ENCODE measurements at places on chromosomes 13 and 19.

DNA sequence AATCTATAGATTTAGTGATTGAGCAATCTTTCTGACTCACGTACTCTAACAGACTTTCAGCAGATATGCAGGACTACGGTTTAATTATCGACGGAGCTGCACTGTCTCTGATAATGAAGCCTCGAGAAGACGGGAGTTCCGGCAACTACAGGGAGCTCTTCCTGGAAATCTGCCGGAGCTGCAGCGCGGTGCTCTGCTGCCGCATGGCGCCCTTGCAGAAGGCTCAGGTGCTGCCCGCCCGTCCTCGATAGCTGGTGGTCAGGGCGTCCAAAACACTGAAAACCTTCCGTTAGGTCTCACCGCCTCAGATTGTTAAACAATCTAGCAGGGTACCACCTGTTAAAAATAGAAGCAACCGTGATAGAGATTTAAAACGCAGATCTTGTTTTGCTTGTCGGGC, 113.2 kb upstream of the MCF2L start:
- DNase-seq, result no peak

DNA sequence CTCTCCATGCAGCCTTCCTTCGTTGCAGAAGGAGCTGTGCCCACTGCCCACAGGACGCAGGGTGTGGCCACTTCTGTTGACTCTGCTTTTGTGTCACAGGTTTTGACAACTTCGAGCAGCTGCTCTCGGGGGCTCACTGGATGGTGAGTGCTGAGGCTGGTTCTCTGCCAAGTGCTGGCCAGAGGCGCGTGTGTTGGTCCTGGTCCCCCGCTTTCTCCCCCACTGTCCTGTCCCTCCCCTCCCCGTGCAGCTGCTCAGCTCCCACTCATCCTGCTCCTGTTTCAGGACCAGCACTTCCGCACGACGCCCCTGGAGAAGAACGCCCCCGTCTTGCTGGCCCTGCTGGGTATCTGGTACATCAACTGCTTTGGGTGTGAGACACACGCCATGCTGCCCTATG, 10.6 kb upstream of the PDCD2L start:
- DNase-seq, result no peak

GRCh38 chr13:66751691-66752090, 478.4 kb downstream of the PCDH9 start:
- no peak for DNase-seq

- no peak for DNase-seq
Measured at GRCh38 chr13:93959796-93960533, 519.5 kb downstream of the DCT start.

- DNase-seq, result no peak
Measured at GRCh38 chr13:88103824-88104223, 432.7 kb downstream of the SLITRK5 start.

DNA sequence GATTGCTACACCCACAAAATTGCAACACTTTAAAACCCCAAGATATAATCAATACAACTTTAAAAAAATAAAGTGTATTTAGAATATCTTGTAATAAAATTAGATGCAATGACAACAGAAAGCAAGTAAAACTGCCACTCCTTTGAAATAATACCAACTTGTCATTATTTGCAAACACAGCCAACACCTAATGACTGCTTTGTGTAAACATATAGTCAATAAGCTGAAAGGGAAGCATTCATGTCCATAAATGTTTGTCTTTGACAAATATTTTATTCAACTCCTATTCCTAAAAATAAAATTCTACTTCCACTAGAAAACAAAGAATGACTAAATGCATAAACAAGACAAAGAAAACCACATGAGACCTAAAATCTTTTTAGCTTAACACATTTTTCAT, 6.6 kb downstream of the SMAD9 start:
- no peak for DNase-seq

GRCh38 chr13:25920277-25920676, 131.5 kb downstream of the SHISA2 start:
- DNase-seq, result no peak

GRCh38 chr13:79904581-79904980, 423.6 kb downstream of the NDFIP2 start:
- no peak for DNase-seq

GRCh38 chr19:33998739-33999345, 173.5 kb upstream of the LSM14A start:
- no peak for DNase-seq

- DNase-seq, result no peak
Measured at GRCh38 chr19:3499738-3500428, 591 bp downstream of the DOHH start.

DNA sequence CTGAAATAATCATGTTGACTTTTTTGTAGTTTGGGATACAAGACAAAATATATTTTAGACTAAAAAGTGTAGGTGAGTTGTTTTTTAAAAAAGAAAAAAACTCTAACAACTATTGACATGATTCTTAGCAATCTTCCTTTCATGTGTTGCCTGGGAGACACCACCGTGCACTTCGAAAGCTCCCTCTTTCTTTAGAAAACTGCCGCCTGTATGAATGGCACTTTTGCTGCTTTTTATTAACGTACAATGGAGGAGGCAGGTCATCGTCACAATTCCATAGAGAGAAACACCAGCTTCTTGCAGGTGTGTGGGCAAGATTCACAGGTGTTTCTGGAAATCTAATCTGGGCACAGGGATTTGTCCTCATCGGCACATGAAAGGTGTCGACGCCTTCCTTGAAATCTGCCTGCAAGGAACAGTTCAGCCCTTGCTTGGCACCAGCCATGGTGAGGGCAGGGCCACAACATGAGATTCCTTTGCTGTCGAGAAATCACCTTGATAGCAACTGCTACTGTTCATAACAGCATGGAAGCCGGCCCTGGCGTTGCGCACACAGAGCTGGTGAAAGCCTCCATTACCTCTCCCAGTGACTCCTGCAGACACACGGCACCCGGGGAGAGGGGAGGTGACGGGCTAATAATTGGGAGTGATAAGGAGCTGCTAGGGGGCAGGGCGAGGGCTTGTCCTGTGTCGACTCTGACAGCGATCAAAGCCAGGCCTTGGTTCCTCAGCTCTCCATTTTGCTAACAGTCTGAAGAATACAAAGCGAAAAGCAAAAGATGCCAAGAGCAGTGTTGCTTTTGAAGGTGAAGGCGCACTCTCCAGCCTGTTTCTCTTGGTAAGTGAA, 66.5 kb downstream of the EFNB2 start:
- no peak for DNase-seq

- DNase-seq, result no peak
Measured at GRCh38 chr13:21344662-21345176, 114.4 kb downstream of the ZDHHC20 start.

GRCh38 chr19:2960120-2960519, 15.3 kb upstream of the ZNF77 start:
- no peak for DNase-seq

GRCh38 chr13:99867535-99868257, 103.9 kb downstream of the ZIC5 start:
- DNase-seq, result no peak

DNA sequence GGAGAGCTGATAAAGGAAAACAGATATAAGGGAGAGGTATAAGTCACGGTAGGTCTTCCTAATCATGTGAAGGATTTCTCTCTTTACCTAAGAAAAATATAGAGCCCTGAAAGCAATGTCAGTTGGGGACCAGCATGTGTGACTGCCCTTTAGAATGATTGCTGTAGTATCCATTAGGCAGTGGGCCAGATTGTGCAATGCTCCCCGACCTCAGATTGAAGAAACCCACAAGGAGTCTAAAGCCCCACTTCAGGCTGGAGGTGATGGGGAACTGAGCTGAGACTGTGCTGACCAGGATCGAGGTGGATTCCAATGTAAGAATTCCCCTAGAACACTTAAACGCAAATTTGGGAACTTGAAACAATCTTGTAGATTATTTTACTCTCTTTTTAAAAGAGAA, 614.4 kb downstream of the LIG4 start:
- DNase-seq, result no peak

GRCh38 chr19:9848060-9848459, 12.9 kb downstream of the PIN1 start:
- DNase-seq, result no peak

DNA sequence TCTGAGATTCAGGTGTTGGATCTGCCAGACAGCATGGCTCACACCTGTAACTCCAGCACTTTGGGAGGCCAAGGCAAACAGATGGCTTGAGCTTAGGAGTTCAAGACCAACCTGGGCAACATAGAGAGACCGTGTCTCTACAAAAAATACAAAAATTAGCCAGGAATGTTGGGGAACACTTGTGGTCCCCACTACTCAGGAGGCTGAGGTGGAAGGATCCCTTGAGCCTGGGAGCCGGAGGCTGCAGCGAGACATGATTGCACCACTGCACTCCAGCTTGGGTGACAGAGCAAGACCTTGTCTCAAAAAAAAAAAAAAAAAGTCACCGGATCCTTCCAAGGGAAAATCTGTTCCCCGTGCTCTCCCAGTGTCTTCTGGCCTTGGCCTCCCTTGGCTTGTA, 109.2 kb downstream of the IRS2 start:
- DNase-seq, result no peak

GRCh38 chr13:76697288-76697687, 188.9 kb downstream of the KCTD12 start:
- no peak for DNase-seq

DNA sequence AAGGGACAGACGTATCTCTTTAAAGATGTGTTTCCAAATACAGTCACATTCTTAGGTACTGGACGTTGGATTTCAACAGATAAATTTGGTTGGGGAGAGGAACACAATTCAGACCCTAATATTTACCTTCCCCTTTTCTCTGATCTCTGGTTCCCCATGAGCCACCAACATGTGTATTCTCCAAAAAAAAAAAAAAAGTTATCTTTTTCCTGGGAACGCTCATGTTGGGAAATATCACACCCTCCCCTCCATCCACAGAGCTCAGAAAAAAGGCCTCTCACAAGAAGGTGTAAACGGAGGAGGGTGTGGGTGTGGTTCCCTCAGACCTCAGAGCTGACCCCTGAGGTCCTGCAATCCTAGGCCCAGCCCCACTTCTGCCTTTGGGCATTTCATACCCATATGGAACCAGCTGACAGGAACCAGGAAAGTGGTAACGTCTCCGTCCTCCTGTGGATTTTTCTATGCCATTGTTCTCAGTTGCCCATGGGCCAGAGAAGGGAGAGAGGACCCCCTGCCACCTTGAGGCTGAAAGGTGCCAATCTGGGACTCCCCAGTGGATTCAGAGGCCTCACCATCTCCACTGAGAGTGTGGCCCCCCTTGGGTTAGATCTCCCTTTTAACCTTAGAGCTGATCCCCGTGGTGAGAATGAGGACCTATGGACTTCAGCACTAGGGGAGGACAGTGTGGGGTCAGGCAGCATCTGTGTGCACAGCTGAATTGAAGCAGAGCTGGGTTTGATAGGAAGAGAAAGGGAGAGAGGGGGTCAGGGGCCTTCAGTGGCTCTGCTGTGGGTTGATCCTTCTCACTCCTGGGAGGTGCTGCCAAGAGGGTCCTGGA, 8.4 kb upstream of the SIGLEC12 start:
- DNase-seq, result no peak

DNA sequence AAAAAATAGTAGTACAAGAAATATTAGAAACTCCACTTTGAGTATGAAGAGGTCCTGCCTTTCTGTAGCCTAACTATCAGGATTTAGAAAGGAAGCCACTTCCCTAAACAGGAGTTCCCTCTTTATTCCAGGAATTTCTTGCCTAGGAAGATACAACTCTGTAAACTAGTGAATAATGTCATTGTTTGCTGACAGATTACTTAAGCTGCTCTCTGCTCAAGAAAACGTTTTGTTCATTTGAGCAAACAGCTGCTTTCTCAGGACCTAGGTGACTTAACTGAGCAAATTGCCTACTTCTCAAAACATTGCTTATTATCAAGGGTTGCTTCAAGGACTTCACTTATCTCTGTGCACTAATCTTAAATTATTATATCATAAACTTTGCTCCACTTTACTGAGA, 1419.4 kb upstream of the SLC10A2 start:
- no peak for DNase-seq

- no peak for DNase-seq
Measured at GRCh38 chr19:5698635-5699422, 8.7 kb downstream of the RPL36 start.

GRCh38 chr13:27211771-27212364, 39.5 kb upstream of the RPL21 start:
- no peak for DNase-seq

GRCh38 chr13:43472980-43473379, 313.8 kb downstream of the ENOX1 start:
- DNase-seq, result no peak

GRCh38 chr19:18386543-18387271, 749 bp downstream of the GDF15 start:
- DNase-seq, result no peak

DNA sequence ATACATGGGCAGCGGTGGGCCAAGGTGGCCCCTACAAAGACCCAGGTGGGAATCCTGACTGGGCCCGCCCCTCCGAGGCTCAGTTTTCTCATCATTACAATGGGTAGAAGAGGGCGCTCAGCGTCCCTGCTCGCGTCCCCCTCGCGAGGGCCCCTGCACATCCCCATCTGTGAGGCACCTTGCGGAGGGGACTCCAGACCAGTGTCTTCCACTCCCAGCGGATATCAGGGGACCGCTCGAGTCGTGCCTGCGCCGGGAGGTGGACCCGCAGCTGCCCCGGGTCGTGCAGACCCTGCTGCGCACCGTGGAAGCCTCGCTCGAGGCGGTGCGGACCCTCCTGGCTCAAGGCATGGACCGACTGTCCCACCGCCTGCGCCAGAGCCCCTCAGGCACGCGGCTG, 15.3 kb upstream of the COLGALT1 start:
- DNase-seq, result no peak

DNA sequence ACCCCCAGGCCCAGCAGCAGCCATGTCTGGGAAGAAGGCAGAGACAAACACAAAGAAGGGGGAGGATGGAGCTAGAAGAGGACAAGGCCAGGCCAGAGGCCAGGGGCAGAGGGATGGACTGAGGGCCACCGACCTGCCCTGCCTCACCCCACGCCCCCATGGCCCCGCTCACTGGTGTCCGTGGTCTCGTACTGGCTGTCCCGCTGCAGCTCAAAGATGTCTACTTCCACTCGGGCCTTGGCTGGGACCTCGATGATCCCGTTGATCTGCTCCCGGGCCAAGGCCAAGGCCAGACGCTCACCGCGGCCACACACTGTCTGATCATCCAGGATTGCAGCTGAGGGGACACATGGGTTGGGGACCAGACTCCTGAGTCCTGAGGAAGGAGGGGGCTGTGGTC, 5.0 kb downstream of the GRIK5 start:
- no peak for DNase-seq

- DNase-seq, result no peak
Measured at GRCh38 chr13:49620170-49620621, 8.1 kb upstream of the ARL11 start.

- no peak for DNase-seq
Measured at GRCh38 chr13:79522583-79522982, 41.6 kb downstream of the NDFIP2 start.

DNA sequence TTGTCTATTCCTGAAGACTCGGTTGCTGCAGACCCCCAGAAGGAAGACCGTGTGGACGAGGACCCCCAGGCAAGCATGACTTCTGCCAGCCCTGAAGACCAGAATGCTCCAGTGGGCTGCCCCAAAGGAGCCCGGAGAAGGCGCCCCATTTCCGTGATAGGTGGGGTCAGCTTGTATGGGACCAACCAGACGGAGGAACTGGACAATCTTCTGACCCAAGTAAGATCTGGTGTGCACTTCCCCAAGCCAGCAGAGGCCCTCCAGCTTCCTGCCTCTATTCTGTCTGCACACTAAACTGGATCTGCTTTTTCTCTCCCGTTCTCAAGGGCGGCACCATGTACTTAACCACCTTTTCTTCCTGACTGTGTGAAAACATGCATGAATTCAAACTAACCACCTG, 59.8 kb upstream of the C1QTNF9 start:
- no peak for DNase-seq

GRCh38 chr13:42815681-42816080, 34.3 kb downstream of the FAM216B start:
- DNase-seq, result no peak

GRCh38 chr19:19120308-19121231, 17.7 kb downstream of the TMEM161A start:
- peak; percentile 90 for DNase-seq

GRCh38 chr19:38033658-38034491, 126.9 kb downstream of the SIPA1L3 start:
- no peak for DNase-seq
